ENCODE measurements at places on chromosomes 1 and 21.

- no peak for DNase-seq
Measured at GRCh38 chr1:182054698-182055326, 6.7 kb downstream of the ZNF648 start.

DNA sequence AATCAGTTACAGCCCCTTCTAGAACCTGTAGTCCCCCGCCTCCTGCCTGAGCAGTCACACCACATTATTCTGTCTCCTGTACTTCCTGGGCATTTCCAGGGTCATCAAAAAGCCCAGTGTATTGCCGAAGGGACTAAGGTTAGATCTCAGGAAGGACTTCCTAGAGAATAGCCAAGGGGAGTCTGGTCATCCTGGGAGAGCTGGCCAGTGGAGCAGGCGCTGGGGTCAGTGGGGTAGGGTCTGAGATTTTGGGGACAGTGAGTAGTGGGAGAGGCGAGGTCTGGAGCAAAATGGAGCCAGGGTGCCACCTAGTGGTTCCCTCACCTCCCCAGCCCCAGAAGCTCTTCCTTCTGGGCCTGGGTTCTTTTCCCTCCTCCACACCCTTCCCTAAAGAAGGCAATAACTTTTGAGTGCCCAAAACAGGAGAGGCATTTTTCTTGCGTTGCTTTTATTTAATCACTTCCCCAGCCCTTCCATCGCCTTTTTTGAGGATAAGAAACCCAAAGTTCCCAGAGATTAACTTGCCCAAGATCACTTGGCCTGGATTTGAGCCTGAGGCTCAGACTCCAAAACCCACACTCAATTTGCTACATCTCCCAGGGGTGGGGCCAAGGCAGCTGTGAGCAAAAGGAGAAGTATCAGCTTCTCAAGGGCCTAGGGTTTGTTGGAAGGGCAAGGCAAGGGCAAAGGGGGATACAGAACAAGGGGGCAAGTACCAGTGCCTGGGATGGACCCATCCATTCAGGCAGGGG lies 7.3 kb upstream of the PMVK start:
- no peak for DNase-seq

GRCh38 chr1:23736437-23737134 lies 6.7 kb upstream of the ELOA start:
- DNase-seq = no peak

- no peak for DNase-seq
Measured at GRCh38 chr1:208525417-208525816, 281.2 kb upstream of the PLXNA2 start.

DNA sequence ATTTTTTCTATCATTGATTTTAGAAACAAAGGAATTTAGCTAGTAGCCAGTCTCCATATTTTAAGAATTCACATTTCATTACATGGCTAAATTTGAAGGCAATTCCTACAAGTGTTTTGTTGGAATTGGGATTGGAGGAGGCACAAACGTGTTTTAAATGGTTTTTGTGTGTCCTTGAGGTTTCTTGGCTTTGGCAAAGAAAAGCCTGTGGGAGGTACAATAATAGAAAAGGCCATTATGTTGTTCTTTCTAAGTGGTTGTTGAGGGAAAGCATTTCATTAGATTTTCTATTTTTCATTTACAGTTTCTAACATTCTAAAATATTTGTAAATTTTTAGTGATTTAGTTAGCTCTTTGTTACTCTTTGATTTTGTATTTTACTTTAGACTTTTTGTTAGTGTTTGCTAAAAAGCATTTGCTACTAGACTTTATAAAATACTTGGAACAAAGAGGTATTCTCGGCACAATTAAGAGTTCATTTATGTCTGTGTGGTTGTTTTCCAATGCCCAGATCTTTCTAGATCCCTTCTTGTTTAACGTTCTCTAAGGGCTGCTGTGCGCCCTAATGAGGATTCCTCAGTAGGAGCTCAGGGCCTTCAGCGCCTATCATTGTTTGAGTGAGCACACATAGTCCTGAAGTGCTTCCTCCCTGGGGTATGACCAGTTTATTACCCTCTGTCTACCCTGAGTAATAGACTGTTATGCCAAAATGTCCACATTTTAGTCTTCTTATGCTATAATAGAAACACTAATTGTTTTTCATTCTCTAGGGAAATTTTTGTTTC lies 70.0 kb upstream of the KIAA1614 start:
- no peak for DNase-seq

GRCh38 chr1:178650934-178651511 lies 74.0 kb upstream of the RALGPS2 start:
- no peak for DNase-seq

GRCh38 chr21:24759348-24760075 lies 847.8 kb downstream of the MRPL39 start:
- DNase-seq = no peak

DNA sequence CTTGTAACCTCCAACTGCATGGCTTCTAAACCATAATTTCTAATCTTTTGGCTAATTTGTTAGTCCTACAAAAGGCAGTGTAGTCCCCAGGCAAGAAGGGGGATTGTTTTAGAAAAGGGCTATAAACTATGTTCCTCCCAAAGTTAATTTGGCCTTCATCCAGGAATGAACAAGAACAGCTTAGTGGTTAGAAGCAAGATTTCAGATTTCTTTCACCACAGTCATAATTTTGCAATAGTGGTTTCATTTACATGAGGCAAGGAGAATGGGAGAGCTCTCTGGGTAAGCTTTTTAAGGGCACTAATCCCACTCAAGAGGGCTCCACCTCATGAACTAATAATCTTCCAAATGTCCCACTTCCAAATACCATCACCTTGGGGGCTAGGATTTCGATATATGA lies 1353.9 kb downstream of the NCAM2 start:
- DNase-seq = no peak

DNA sequence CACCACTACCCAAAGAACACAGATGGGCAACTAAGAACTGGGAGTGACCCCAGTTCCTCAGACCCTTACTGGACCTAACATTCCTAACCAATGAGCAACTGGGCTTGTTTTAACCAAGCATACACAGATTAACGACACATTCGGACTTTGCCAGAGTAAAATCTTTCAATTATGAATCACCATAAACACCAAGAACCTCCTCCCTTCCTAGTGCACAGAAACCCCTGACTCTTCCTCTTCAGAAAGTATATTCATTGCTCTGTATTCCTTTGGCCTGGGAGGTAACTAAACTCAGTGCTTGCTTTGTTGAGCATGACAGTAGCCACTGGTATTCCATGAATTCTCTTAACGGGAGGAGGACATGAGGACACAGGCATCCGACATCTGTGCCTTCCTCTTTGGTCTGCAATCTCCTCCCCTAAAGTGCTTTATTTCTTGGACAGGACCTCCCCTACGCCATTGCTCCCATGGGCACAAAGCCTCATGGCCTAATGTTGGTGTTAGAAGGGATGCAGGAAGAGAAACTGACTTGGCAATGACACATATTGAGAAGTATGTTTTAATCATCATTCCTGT lies 42.7 kb downstream of the SEC16B start:
- DNase-seq = no peak

- no peak for DNase-seq
Measured at GRCh38 chr1:67367370-67368045, 59.8 kb downstream of the IL12RB2 start.

DNA sequence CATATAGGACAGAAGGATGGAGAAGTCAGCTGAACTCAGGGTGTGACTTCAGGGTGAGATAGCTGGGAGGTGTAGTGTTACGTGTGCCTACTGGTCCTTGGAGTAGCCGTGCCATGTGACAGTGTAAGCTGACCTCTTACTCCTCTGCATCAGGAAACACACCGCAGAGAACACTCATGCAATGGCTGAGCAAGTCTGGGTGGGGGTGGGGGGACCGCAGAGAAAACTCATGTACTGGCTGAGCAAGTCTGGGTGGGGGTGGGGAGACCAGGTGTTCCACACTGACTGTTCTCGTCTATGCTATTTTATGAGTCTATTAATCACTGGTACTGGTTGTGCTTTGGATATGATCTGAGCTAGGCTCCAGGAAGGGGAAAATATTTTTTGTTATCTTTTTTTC lies 233.1 kb downstream of the PAPPA2 start:
- DNase-seq = no peak

- no peak for DNase-seq
Measured at GRCh38 chr1:221780175-221780574, 38.3 kb upstream of the DUSP10 start.

GRCh38 chr21:26686278-26686677 lies 113.2 kb upstream of the CYYR1 start:
- no peak for DNase-seq

DNA sequence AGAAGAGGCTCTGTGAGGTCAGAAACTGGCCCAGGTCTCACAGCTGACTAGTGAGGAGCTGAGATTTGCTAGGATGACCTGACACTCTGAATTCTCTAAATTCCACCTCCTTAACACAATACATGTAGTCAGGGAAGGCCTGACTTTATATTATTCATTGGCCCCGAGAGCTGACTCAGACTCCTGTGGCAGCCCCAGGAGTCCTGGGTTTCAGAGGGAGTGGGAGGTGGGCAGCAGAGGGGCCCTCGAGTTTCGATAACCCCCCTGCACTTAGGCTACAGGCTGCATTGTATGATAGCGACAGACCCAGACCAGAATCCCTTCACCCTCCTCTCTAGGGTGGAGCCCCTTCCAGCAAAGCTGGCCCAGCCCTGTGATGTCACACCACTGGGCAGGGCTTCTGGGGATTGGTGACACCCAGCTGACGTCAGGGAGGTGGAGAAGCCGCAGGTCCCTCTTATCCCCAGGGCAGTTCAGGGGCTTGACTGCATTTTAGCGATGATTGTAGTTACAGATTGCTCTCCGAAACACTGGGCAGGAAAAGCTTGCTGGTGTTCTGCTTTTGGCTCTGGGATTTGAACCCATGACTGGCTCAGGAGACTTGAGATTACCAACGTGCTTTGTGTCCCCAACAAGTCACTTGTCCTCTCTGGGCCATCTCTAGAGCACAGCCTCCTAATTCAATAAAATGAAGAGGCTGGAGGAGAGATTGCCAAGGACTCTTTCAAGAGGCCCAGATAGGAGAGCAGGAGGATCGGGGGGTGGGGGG lies 17.0 kb upstream of the GPR37L1 start:
- DNase-seq = no peak

GRCh38 chr1:46405724-46406123 lies 11.6 kb downstream of the FAAH start:
- DNase-seq = no peak

DNA sequence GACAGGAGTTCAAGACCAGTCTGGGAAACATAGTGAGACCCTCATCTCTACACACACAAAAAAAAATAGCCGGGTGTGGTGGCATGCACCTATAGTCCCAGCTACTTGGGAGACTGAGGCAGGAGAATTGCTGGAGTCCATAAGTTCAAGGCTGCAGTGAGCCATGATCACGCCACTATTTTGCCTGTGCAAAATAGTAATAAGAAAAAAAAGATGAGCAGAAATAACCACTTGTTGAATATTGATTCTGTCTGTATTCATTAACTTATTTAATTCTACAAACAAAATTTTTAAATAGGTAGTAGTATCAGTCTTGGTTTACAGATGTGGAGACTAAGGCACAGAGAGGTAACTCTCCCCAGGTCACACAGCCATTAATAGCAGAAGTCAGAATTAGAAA lies 16.9 kb downstream of the LRRC40 start:
- DNase-seq = no peak

- DNase-seq = no peak
Measured at GRCh38 chr1:20150969-20151368, 11.8 kb downstream of the PLA2G2F start.

DNA sequence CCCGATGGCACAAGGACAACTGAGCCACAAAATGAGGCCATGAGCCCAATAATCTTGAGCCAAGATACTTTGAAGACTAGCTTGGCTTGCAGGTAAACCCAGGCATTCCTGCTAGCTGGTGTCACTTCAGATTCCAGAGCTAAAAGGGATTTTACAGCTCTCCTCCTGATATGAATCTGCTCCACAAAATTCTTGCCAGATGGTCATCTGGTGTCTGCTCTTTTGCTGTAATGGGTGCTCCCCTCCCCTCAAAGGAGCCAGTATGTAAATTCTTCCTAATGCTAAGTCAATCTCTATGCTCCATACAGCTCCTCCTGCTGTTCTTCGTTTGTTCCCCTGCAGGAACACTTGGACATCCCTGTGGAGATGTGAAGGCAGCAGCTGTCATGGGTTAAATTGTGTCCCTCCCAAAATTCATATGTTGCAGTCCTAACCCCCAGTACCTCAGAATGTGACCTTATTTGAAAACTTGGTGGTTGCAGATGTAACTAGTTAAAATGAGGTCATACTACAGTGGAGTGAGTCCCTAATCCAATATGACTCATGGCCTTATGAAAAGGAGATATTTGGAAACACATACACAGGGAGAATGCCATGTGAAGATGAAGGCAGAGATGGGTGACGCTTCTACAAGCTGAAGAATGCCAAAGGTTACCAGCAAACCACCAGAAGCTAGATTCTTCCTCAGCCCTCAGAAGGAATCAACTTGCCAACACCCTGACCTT lies 180.6 kb upstream of the PALMD start:
- no peak for DNase-seq

GRCh38 chr1:228082918-228083870 lies 686 bp downstream of the ARF1 start:
- DNase-seq = peak; percentile 68

DNA sequence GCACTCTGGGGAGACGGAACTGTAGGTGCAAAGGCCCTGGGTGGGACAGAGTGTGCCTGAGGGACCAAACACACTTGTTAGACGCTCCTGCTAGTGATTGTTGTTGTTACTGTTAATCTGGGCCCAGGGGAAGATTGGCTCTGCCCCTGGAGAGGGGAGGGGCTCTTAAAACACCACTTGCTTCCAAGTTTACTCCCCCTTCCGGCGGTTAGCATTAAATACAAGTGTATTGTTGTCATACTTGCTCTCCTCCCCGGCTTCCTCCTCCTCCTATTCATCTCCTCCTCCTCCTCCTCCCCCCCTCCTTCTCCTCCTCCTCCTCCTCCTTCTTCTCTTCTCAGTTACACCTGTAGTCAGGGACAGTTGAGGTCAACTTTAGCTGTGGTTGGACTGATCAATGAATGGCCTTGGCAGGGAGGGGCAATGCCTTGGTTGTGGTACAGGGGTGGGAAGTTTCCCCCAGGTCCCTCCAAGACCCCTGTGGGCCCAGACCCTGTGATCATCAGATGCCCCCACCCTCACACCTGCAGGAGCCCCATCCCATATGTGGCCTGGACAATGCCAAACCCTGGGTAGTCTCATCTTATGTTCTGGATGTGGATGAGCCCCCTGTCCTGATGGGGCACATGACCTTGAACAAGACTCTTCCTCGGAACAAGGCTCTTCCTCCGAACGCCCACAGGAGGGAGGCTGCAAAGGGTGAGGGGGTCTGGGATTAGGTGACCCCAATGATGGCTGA lies 217.3 kb downstream of the PTPRU start:
- DNase-seq = no peak

- DNase-seq = peak; percentile 28
Measured at GRCh38 chr21:17270229-17270628, 242.6 kb upstream of the CXADR start.
